ENCODE measurements at places on chromosomes 6 and 20. TPM values are rescaled to one million over a fixed set of nuclear protein-coding genes. Genes with fewer than 3 reads are reported as not detected.

DNA sequence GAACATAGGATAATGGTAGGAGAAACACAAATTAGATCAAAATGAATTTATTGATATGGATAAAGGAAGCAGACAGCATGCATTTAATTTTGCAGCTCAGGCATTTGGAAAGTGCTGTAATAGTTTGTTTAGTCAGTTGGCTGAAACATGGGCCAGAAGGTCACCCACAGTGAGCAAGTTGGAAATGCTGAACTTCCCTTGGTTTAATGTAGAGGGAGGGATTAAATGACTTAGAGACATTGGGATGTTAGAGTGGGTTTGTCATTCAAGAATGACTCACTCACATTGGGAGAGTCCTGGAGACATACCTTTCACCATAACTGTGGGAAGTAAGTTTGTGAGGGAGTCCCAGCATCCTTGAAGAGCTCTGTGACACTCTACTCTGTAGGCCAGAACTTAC, 231.5 kb upstream of the PLCB4 start:
- H3K4me1 ChIP-seq: no peaks in the 10 kb centered on the region
- H3K36me3 ChIP-seq: no peaks in the 10 kb centered on the region
- no peak overlapping the region for H3K4me3 ChIP-seq
- no peak for DNase-seq

DNA sequence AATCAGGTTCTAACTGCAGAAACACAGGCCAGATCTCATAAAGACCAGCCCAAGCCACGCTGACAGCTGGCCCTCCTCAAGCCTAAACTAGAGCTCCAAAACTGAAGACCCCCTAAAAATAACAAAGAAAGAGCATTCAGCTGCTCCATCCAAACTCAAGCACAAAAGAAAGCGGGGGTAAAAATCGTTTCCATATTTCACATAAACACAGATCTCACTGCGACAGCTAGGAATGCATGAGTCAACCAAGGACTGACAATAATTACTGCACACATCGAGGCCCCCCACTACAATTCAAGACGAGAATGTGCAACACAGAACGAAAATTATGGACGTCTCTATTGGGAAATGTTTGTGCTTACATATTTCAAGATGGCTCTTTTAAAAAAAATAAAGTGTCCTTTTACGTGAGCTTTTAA, 31.1 kb downstream of the CNKSR3 start:
- H3K27ac ChIP-seq: peak overlapping the region; percentile 70
- no peaks in the 10 kb centered on the region for H3K27me3 ChIP-seq
- no peak overlapping the region for H3K4me3 ChIP-seq
- H3K36me3 ChIP-seq: no peaks in the 10 kb centered on the region
- DNase-seq: no peak

GRCh38 chr20:341682-342081, 5.2 kb upstream of the NRSN2 start:
- H3K27ac ChIP-seq: no peak overlapping the region
- peak; percentile 42 for DNase-seq
- no peaks in the 10 kb centered on the region for H3K27me3 ChIP-seq
- H3K4me3 ChIP-seq: no peak overlapping the region
- no peaks in the 10 kb centered on the region for H3K36me3 ChIP-seq

GRCh38 chr6:57134954-57135353, 37.2 kb upstream of the BAG2 start:
- H3K4me3 ChIP-seq: no peak overlapping the region
- no peaks in the 10 kb centered on the region for H3K4me1 ChIP-seq
- H3K27ac ChIP-seq: no peak overlapping the region
- H3K36me3 ChIP-seq: no peaks in the 10 kb centered on the region
- DNase-seq: no peak

Gene ANKRD66
- total RNA-seq: not detected

Data from hepatocyte (in vitro differentiated cells).